ENCODE measurements at places on chromosomes 3 and 15.

DNA sequence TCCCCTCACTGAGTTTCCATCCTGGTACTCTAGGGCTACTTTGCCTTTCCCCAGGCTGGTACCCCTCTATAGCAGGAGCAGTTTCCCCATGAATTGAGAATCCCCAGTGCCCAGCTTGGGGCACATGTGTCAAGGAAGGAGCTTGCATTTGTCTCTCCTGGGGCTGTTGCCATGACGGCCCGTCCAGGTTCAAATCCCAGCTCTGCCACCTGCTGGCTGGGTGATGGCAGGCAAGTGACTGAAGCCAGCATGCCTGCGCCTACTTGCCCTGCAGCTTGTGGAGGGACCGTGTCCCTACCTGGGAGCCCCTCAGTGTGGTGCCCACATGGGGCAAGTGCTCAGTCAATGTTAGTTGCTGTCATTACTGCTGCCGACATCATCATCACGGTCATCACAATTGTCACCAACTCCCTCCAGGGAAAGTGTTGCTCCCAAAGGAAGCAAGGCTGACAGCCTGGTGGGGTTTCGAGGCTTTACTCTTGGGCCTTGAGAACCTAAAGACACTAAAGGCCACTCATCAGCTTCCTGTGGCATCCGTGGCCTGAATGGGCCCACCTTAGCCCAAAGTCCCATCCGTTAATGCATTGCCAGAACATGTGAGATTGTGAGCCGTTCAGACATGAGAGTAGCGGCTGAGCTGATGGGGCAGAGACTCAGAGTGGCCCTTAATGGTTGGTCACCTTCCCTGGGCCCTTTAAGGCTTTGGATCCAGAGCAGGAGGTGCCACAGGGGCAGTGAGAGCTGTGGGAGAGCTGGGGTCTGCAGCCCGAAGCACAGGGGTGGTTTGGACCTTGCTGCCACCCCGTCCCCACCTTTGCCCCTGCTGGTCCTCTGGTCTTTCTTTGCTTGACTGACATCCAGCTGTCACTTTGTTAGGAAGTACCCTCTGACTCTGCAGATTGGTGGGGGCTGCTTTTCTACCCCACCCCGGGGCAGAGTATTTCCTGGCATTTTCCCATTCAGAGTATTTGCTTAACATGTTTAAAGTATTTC, 144.4 kb downstream of the DNAJB8 start:
- DNase-seq: peak; percentile 60

- DNase-seq: no peak
Measured at GRCh38 chr3:10474847-10475246, 30.5 kb downstream of the ATP2B2 start.

DNA sequence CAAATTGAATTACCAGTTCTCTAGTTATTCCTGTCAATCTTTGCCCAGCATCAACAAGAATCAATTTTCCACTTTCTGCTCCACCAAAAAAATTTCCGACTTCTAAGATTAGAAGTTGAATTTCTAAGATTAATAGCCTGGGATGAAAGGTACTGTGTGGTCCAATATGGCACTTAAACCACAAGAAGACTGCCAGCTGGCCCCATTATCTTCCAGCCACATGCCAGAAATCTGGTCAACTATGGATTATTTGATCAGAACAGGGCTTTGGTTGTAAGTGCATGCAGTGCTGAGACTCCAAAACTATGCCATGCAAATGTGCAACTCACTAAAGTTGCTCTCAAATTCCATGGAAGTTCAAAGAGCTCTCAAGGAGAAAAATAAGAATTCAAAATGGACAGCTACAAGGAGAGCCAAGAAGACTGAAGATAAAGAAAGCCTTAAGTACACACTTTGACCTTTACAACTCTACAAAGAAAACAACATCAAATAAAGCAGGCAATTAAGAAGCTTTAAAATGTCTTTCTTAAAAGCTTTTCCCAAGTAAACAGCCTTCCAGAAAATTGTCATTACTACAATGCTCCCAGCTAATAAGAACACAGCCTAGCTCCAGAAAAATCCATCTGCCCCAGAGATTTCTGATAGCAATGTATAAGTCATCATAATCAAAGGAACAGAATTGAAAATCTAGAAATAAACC, 64.2 kb downstream of the ST3GAL6 start:
- peak; percentile 72 for DNase-seq

DNA sequence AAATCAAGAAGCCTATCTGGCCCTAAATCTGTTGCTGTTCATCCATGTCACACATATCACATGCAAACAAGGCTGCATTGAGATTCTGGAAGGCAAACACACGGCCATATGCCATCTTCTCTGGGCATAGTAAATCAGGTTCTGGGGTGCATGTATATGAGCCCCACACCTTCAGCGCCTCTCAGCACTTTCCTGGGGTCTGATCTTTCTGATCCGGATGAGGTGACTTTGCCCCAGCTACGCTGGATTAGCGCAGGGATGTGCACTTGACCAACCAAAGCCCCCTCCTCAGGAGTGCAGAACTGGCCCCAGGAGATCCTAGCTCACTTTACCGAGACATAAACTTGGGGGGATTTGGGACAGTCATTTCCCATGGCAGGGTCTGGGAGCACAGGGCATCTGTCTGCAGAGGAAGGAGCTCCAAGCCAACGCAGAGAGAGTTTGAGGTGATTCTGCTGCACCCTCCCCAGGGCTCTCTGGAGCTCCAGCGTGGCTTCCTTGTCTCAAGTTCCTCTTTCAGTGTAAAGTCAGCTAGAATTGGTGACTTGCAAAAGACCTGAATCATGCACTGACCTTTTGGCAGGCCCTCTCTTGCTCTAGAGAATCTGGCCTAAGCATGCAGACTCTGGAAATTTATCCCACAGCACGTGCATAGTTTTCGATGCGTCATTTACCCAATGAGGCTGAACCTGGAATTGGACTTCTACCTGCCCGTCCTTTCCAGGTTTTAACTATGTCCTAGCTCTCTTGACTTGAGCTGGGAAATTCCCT, 63.5 kb upstream of the KLF13 start:
- no peak for DNase-seq

GRCh38 chr3:114446600-114446999, 152.8 kb downstream of the TIGIT start:
- DNase-seq: no peak

DNA sequence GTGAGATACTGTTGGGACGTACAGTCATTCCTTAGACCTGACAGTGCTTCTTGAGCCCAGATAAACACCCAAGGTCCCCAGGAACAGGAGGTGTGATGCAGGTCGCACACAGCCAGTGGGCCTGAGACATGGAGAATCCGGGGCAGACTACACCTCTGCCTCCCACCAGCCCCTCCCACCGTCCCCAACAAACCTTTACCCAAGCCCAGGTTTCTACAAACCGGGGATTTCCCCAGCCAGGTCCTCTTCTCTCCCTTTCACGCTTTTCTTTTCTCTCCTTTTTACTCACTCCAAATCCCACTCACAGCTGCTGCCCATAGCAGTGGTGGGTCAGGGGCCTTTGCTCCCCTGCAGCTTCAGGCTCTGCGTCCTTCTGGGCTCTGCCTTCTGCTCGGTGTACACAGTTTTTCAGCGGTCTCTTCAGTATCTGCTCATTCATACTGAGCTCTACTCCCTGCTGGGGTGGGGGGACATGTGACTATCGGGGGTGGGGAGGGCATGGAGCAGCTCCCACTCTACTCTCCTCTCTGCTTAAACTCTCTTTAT, 4.8 kb upstream of the PCSK6 start:
- no peak for DNase-seq

- no peak for DNase-seq
Measured at GRCh38 chr15:40595219-40595618, 1.2 kb downstream of the KNL1 start.

- no peak for DNase-seq
Measured at GRCh38 chr3:177633671-177634207, 436.5 kb upstream of the TBL1XR1 start.

GRCh38 chr3:28903171-28903601, 377.7 kb upstream of the RBMS3 start:
- no peak for DNase-seq

GRCh38 chr3:16507578-16508242, 5.8 kb downstream of the RFTN1 start:
- no peak for DNase-seq

GRCh38 chr15:47932261-47932660, 188.5 kb upstream of the SLC24A5 start:
- no peak for DNase-seq

DNA sequence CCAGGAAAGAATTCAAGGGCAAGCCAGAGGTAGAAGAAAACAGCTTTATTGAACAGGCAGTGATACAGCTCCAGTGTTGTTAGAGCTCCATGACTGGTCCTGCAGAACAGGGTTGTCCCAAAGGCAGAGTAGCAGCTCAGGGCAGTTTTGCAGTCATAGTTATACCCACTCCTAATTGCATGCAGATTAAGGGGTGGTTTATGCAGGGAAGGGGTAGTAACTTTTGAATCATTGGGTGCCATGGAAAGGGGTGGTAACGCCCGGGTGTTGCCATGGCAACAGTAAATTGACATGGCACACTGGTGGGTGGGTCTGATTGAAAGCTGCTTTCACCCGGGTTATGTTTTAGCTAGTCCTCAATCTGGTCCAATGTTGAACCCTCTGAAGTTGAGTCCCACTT, 9.7 kb upstream of the RAB6B start:
- DNase-seq: no peak

All from NCI-H82 (cell line).